ENCODE measurements at places on chromosomes 1 and 21.
A peak's percentile ranks its signal among the peaks of the same experiment; 100 is the strongest.

DNA sequence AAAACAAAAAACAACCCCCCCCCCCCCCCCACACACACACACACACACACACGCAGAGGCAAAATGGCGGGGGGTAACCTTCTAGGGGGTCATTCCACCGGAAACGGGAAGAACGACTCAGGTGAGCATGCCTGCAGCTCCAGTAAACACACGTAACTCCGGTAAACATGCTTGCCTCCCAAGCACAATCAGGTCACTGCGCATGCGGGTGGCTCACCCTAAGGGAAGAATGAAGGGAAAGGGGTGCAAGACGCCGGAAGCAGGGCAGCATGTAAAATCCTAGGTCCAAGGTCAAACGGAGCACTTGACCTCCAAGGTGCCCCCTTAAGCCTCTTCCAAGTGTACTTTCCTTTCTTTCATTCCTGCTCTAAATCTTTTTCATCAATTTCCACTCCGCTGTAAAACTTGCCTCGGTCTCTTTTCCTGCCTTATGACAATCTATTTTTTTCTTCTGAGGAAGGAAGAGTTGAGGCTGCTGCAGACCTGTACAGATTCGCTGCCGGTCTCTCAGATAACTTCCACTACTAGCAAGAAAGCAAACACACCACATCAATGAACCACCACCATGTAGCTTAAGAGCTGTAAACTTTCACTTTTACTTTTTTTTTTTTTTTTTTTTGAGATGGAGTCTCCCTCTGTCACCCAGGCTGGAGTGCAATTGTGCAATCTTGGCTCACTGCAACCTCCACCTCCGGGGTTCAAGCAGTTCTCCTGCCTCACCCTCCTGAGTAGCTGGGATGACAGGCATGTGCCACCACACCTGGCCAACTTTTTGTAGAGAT, 21.0 kb upstream of the CBR3 start:
- peak; percentile 48 for DNase-seq

GRCh38 chr1:219330001-219330400, 156.3 kb downstream of the LYPLAL1 start:
- no peak for DNase-seq

GRCh38 chr1:36857754-36858153, 176.6 kb downstream of the GRIK3 start:
- no peak for DNase-seq

DNA sequence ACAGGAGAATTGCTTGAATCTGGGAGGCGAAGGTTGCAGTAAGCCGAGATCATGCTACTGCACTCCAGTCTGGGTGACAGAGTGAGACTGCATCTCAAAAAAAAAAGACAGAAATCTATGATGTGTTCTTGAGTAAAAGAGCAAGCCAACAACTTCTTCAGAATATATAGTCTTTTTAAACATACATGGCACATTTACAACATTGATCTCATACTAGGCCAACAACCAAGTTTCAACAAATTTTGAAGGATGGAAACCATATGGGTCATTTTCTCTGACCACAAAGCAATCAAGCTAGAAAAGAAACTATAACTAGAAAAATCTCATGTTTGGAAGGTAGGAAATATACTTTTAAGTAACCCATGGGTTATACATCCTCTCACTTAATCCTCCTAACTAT, 38.3 kb downstream of the PAFAH2 start:
- no peak for DNase-seq

GRCh38 chr1:186212568-186213224, 162.4 kb downstream of the TPR start:
- DNase-seq, result no peak

DNA sequence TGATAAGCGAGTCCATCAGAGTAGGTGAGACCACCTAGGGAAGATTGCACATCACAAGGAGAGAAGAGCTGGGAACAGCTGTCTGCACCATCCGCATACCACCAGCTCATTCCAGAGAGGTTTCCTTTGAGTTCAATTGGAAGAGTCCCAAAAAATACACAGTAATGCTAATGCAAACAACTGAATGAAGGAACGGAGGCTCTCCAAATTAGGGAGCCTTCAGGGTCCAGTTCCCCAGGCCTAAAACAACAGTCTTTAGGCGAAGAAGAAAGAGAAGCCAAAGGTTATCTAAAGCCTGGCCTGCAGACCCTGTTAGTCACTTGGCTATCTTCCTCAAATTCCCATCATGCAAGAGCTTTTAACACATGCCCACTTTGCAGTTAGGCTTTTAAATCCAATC, 246.4 kb downstream of the PBX1 start:
- no peak for DNase-seq

GRCh38 chr1:147117109-147117508, 55.2 kb downstream of the PRKAB2 start:
- DNase-seq, result no peak

GRCh38 chr21:16993416-16994038, 519.3 kb upstream of the CXADR start:
- DNase-seq, result no peak

DNA sequence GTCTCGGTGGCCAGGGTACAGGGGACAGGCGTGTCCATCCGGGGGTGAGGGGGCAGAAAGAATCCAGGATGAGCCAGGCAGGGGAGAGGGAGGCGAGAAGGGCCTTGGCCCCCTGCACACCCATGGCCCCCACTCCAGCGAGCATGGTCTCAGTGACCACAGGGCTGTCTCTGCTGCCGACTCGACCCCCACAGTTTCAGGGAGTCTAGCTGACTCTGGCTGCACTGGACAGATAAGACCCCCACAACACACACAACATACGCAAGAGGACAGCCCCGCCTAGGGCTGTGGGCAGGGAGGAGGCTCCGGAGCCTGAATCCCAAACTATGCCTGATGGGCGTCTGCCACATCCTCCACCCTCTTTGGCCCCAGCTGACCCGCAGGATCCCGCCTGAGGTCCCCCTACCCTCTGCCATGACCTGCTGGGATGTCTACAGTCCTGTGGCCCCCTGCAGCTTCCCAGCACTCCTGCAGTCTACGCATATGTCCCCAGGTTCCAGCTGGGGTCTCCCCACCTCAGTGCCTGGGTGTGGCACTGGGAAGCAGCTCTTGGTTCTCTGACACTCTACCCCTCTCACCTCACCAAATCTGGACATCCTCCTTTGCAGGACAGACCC, 22.0 kb downstream of the WNT9A start:
- DNase-seq, result no peak

DNA sequence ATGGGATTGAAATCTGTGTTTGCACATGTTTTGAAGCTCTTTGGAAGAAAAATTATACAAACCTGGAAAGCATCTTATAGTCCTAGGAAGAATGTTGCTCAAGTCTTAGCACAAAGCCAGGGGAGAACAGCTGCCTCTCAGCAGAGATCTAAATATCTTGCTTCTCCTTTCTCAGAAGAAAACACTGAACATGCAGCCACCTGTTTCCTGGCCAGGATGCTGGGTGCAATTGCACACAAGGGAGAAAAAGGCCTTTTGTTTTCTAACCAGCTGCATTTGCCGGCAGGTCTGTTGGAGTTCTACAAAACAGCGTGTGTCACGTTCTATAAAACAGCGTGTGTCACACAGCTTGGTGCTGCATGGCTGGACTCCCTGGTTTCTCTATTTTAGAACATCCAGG, 259.6 kb upstream of the PLD5 start:
- DNase-seq, result no peak

- DNase-seq, result no peak
Measured at GRCh38 chr1:33180226-33180910, 1.5 kb downstream of the TRIM62 start.

- DNase-seq, result no peak
Measured at GRCh38 chr1:92964316-92964715, 3.1 kb upstream of the DIPK1A start.

GRCh38 chr1:110298991-110299390, 40.2 kb upstream of the RBM15 start:
- no peak for DNase-seq

DNA sequence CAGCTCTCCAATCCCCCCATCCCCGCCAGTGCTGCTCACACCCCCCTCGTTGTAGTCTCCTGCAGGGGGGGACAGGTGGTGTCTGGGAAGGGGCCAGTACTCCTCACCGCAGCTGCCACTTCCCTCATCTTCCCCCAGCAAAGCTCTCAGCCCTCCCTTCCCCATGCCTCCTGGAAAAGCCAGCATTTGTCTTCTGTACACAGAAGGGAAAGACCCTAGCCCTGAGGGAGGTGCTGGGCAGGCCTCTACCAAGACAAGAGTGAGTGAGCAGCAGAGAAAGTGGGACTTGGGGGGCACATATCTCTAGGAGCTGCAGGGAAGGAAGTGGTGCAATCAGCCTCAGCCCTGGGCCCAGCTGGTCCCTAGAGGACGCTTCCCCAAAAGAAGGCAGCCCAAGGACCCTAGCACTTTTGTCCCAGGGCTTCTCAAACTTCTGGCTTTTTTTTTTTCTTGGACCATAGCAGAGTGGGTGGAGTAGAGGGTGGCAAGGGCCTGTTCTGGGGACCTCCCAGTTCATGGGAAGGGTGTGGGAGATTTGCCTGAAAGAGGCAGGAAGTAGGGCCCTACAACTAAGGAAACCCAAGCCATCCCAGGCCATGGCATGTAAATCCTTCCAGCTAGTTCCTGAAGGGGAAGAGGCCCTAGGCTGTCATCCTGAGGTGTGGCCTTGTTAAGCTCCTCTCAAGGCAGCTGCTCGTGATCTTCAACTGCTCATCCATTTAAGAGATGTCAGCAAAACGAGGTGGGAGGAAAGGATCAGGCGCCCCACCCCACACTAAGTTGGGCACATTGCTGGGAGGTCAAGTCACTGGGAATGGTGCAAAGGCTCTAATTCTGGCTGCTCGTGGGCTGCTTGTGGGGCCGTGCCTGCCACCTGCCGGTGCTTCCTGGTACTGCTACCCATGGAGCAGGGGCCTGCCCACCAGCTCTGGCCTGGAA, 12.6 kb downstream of the ZC3H12A start:
- peak; percentile 81 for DNase-seq

GRCh38 chr1:155000411-155000725, 2.2 kb upstream of the ZBTB7B start:
- no peak for DNase-seq

DNA sequence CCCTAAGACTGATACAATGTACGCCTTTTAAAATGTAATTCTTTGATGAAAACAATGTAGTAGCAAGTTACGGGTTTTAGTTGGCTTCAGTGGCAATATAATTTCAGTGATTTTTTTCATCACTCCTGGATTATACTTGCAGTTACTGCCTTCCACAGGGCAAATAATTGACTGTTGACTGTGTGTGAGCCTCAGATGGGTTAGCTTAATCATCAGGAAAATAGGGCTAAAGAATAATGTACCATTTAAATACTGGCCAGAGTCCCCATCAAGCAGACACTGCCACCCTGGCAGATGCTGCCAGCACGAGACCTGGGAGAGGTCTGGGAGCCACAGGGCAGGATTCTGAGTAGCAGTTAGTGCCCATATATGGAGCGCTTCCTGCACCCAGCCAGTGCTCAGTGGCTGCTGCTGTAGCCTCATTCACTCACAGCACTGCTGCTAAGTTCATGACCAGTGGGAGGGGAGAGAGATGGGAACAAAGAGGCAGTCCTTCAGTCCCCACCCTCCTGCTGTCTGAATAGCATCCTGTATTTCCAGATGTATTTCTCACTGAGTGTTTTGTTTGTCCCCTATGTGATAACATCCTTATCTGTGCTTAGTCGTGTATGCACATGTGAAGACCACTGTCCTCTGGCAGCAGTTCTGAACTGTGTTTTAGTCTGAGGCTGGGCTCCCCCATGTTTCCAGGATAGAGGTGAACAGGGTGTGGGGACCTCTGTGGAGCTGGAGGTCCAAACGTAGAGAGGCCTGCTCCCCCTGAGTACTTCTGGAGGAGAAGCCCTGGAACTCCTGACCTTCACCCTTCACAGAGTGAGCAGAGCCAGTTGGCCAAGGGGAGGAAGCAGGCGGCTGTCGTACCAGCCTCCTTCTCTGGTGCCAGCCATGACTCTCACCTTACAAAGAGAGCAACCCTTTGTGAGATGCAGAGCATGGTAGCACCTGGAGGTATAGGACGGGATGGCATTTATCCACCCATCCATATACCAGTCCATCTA, 80.4 kb downstream of the ADARB1 start:
- peak; percentile 30 for DNase-seq

DNA sequence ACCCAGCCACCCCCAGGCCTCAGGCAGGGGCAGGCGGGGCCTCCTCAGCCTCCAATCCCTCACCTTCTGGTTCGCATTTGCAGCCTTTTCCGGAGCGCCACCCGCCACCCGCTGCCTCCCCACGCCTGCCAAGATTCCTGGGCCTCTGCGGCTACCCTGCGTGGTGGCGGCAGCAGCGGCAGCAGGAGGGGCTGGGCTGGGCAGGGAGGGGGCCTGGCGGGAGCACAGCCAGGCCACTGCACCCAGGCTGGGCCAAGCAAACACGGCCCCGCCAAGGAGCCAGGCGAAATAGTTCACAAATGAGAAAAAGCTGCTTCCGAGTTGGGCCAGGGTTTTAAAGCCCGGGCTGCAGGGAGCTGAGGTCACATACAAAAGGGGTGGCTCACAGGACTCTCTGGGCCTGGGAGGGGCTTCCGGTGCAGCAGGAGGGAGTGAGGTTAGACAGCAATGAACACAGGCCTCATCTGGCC, 9.8 kb downstream of the COL8A2 start:
- DNase-seq, result no peak

DNA sequence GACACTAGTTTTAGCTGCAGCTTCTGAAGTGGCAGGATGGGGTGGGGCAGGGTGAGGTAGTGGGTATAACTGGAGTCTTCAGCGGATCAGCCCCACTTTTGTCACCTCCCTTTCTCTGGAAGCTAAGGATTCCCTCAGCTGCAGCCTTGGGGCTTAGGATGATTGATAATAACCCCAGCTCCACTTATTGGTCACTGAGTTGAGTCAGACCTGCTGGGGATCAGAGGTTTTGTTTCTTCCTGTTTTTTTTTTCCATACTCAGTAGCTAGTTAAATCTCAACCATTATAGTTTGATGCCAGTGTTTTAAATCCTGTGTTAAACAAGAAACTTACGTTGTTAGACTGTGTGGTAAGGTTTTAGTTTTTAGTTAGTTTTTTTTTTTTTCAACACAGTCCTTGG, 57.2 kb downstream of the LAMC1 start:
- no peak for DNase-seq

DNA sequence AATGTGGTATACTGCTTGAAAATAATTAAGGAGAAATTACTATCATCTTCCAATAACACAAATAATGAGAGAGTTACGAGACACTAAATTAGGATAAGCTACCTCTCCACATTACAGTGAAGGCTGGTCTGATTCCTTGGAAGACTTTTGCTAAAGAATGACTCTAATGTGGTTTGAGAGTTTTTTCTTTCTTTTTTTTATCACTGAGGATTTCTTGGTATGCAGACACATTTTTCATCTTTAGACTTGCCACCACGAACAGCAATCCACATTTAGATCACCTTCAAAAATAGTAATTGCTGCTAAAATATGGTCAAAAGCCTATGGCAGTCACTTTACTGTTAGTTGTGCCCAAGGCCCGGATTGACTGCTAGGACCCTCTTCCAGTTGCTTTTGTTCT, 16.6 kb upstream of the TMEM35B start:
- no peak for DNase-seq

- DNase-seq, result no peak
Measured at GRCh38 chr1:245829194-245829593, 674.4 kb downstream of the KIF26B start.

DNA sequence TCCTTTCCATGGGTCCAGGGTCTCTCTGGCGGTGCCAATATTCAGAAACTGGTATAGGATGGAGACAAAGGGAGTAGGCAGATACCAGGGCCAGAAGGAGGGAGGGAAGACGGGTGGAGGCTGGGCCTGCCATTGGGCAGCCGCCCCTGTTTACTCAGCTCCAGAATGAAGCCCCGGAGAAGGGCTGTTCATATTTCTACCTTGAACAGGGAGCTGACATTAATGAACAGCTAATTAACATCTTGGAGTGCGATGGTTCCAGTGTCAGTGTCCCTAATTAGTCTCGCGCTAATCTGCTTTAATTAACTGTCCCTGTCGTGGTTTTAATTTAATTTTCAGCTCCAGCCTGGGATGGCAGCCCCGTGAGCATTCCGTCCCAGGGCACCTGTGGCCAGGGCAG, 113.8 kb downstream of the EPHB2 start:
- DNase-seq, result no peak
